AG09319 (cell line): ENCODE measurements at places on chromosomes 2 and 18.

- DNase-seq = no peak
These were observed 53.8 kb downstream of the CTAGE1 start for GRCh38 chr18:22363867-22364463.

DNA sequence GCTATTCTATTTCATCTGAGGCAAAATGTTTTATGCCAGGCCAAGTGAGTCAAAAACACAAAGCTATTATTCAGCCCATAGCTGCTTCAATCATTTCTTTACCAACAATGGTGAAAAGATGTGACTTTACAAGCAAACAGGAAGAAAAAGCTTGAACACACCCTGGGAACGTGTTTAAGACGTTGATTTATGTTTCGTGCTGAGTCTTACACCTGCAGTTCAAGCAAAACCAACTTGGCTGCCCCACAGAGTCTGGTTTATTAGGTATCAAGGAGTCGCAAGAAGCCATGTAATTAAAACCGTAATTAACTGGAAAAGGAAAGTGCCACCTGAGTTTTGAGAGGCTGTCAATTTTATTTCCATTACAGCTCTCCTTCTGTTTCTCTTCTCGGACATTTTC lies 295.5 kb downstream of the MEIS1 start:
- no peak for DNase-seq

DNA sequence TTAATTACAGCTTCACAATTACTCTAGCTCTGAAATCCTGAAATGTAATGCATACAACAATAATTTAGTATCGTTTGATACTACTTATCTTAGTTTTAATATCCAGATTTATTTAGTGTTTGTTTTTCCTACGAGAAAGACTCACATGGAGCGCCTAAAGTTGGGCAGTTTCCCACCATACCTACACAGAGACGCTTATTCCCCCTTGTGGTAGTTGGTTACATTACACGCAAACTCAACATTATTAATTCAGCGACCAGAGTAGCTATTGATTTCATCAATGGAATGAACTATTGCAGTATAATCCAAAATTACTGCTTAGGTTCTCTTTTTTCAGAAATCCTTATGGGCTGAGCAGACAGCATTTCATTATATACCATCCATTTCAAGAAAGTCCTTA lies 164.0 kb upstream of the REG3G start:
- DNase-seq = no peak

DNA sequence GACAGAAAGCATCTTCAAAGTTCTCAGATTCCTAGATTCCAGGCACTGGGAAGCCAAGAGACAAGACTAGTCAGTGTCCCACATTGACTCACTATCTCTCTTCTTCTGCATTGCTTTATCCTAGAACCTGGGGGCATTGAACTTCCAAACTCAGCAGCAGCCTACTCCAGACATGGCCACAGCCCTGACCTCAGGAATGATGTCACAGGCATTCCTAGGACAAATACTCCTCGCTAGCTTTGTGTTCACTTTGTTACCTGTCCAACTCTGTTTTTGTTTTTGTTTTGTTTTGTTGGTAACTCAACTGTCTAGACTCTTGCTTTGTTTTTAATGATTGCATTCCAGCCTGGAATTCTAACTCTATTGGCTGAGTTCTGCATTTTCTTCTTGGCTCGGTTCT lies 449.3 kb upstream of the SPHKAP start:
- DNase-seq = no peak

- no peak for DNase-seq
These were observed 70.6 kb downstream of the LYPD6 start for GRCh38 chr2:149400997-149401396.

DNA sequence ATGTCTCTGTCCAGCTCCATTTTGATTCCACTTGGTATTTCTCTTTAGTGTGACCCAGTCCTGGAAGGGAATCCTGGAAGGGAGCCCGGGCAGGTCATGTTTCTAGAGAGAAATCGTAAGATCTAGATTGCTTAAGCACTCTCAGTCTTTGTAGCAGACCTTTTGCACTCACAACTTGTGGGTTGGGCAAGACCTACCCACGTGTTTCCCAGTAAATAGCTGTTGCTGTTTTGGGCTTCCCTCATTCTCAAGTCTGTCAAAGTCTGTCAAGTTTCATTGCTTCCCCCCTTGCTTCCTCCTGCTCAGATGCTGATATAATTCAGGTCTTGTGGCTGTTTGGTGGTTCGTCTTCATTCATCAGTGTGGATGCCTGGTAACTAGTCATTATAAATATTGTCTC lies 17.4 kb upstream of the NEMP2 start:
- no peak for DNase-seq
